ENCODE measurements at places on chromosomes 1 and 21.
A peak's percentile ranks its signal among the peaks of the same experiment; 100 is the strongest.

DNA sequence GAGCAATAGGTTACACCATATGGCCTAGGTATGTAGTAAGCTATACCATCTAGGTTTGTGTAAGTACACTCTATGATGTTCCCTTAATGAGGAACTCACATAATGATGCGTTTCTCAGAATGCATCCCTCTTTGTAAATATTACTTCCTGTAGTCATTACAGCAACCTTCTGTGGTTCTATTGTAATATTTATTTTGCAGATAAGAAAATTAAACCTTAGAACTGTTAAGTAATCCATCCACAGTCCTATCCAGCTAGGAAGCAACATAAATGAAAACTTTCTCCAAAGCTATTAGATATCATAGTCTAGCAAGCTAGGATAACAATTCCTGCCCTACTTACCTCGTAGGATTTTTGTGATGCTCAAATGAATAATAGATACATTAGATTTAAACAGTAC is 88.7 kb downstream of the WLS start:
- no peak for DNase-seq

DNA sequence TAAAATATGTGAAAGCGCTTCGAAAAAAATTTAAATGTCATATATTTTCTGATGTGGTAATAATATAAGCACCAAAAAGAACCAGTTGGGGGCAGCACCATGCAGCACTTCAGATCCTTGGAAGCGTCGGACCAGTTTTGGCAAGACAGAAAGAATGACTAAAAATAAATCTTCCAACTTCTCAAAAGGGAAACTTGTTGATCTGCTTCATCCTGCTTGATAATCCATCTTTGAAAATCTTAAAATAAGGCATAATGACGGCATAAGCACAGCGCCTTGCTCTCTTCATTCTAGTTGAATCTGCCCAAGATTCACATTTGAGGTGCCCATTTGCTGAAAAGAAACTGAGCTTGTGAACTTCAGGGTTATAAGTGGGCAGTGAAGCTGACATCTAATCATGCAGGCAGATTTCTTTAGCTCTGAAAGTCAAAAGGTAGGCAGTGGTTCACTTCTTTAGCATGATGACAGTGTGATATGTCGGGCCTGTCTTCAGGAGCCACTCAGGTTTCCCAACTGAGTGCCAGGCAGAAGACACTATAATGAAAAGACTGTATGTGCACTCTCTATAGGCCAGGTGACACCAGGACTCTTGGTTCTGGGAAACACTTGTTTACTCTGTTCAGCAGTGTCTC is 19.8 kb upstream of the MUTYH start:
- peak; percentile 81 for DNase-seq

GRCh38 chr1:197141575-197141974 is 4.9 kb downstream of the ASPM start:
- no peak for DNase-seq

- DNase-seq = no peak
Observed at GRCh38 chr21:24850121-24850520, 757.2 kb downstream of the MRPL39 start.

- DNase-seq = no peak
Observed at GRCh38 chr1:49728377-49728776, 295.4 kb downstream of the AGBL4 start.

DNA sequence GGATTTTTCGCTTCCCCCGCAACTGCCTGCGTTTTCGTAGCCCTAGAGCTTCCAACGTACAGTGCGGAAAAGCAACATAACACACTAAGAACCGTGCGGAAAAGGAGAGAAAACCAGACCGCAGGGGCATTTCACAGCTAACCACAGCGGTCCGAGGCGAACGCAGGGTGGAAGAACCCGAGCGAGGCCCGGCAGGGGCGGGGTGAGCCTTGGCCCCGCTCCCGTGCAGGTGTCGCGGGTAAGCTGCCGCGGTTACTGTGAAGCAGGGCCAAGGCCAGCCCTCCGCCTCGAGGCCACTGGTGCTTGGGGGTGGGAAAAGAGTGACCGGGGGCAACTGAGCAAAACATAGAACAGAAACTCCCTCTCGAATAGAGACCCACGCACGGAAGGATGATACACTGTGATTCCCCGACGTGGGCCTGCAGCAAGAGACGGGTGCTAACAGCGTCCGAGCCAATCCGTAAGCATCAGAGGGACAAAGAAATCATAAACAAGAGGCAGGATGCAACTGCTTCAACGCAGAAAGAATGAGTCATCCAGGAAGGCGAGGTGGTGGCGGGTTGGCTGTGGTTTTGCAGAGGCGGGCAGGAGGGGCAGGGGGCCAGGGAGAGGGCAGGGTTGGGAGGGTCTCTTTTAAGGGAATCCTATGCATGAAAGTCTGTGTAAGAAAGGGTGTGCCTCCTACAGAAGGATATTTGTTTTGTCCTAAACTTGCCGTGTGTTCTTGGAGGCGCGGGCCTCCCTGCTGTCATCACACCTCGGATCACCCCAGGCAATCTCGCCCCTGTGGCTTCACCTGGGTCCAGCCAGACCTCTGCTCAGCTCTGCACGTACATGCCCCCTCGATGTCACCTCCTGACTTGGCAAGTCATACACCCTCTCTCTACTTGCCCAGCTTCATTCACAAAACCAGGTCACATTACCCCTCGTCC is 7.3 kb downstream of the GNG4 start:
- DNase-seq = no peak

- no peak for DNase-seq
Observed at GRCh38 chr1:214515544-214516433, 35.6 kb downstream of the PTPN14 start.

DNA sequence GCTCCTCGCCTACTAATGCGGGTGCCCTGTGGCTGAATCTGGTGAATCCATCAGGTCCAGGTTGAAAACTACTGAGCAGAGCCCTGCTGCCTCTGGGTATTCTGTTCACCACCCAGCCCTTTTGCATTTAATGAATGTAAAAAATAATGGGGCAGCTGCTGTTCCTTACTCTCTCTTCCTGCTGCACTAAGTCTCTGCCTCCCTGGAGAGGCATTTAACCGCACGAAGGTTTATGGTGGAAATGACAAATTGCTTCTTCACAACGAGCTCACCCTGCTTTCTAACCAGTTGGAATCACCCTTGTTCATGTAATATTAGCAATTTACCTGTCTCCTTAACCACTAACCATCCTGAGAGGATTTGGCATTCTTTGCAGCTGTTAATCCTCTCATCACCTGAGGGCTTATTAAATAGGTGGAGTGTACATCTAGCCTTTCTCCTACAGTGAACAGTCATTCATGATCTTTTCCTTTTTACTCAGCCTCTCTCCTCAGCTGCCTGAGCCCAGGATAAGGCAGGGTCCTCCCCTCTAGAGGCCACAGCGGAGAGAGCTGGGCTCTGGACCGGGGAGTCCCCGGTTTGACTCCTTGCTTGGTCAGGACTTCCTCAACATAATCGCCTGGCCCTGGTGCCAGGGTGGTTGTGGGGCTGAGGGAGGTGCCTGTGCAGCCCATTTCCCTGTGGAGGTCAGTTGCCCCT is 97.6 kb downstream of the NOS1AP start:
- no peak for DNase-seq

DNA sequence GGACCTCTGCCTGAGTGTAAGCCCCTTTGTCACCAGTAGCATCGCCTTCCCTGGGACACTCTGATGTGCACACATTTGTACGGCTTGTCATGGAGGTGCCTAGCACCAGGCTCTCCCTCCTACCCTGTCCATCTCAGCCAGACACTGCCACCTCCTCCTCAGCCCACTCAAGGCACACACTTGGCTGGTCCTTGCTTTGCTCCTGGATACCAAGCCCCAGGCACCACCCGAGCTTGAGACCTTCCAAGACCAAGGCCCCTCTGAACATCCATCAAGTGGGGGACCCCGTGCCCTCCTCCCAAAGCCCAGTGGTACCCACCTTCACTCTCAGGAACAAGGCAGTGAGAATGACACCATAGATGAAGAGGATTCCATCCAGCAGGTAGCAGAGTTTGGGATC is 78.0 kb downstream of the CD247 start:
- no peak for DNase-seq

GRCh38 chr1:71393301-71393700 is 312.5 kb upstream of the ZRANB2 start:
- no peak for DNase-seq

DNA sequence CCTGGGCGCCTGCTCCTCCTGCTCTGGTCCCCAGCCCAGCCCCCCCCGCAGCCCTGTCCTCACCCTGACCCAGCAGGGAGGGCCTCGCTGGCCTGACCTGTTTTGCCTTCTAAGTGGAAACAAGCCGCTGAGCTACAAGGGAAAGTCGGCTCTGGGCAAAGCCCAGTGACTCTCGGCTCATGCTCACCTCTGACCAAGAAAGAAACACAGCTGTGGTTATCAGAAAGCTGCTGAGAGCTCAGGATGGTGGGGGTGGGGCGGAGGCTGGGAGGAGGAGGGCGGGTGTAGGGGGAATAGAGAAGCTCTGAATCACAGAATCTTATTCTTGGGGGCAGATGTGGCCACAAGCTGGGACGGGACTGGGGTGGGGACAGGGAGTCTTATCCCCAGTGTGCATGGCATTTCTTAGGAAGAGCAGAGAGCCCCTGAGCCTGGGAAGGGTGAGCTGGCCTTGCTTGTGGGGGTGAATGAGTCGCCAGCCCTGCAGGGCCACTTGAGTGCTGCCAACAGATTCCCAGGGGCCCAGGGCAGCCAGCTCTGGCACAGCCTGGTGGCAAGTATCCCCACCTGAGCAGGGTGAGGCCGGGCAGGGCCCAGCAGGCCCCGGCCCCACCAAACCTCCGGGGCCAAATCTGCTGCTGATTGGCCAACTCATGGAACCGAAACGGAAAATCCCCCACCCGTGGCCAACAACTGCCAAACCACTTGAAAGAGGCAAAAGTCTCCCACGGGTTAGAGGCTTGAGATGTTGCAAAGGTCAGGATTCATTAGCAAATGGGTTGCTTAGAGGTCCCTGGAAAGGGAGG is 120.6 kb downstream of the SPSB1 start:
- DNase-seq = no peak

Measured in midbrain (tissue), 1 donor.